ENCODE measurements at places on chromosomes 2 and 18. TPM values are rescaled to one million over a fixed set of nuclear protein-coding genes. Genes with fewer than 3 reads are reported as not detected.
A peak's percentile ranks its signal among the peaks of the same experiment; 100 is the strongest.

DNA sequence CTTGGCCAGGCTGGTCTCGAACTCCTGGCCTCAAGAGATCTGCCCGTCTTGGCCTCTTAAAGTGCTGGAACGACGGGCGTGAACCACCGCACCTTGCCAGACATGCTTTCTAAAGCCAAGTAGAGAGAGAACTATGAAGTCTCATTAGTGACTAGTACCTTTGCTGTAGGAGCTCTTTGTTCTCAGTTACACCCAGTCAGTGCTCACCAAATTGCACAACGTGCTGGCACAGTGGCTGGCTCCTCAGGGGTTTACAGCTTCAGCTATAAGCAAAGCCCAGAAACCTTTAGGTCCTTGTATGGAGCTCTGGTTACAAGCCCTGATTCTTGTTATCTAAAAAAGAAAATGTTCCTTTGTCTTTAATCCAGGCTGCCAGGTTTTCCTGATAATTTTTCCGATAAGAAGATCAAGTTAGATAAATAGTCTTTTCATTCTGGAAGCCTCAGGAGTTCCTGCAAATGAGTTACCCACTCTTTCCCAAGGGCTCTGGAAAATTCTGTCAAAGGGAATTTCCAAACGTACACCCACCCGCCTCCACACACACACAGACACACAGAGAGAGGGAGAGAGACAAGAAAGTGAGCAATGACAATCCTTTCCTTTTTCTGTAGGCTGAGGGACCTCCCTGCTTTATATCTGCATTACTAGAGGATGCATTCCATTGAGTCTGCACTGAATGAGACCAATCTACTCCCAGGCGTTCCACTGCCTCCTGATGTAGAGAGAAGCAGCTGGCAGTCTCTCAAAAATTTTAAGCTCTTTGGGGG is 100.2 kb upstream of the CSRNP3 start:
- no peak for DNase-seq

GRCh38 chr2:10048501-10049171 is 5.3 kb downstream of the KLF11 start:
- DNase-seq: peak; percentile 54

DNA sequence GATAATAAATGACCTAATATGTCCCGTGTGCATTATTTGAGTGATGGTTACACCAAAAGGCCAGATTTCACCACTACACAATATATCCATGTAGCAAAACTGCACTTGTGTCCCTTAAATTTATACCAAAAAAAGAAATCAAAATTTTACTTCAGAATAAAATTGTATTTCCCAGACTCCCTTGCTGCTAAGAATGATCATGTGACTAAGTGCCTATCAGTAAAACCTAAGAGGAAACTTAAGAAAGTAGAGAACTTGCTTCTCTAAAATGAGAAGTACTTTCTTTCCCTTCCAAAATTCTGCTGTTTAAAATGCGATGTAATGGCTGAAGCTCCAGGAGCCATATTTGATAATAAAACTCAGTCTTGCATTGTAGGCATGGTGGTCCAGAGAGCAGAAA is 24.0 kb downstream of the PROKR1 start:
- no peak for DNase-seq

DNA sequence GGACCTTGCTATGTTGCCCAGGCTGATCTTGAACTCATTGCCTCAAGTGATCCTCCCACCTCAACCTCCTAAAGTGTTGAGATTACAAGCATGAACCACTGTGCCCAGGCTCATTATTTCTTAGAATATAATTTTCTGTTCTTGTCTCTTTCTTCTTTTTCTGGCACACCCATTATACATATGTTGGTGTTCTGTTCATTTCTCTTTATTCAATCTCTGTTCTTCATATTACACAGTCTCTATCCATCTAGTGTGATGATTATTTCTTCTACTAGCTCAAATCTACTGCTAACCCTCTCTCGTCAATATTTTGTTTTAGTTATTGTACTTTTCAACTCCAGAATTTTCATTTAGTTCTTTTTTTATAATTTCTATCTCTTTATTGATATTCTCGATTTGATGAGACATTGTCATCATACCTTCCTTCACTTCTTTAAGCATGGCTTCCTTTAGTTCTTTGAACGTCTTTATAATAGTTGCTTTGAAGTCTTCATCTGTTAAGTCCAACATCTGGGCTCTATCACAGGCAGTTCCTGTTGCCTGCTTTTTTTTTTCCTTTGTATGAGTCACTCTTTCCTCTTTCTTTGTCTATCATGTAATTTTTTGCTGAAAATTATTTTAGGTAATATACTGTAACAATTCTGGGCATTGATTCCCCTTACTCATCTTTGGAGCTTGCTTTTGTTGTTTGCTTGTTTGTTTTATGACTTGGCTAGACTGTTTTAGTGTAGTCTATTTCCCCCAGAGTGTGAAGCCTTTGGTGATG is 196.4 kb upstream of the NABP1 start:
- no peak for DNase-seq

Gene PROKR1
- not detected for total RNA-seq

Measured in activated CD4-positive, alpha-beta T cell treated with anti-CD3 and anti-CD28 coated beads, Interleukin-2, amount 10 ng/mL, durations not matched to agents 7 days and 5 days (primary cell).